ENCODE measurements at places on chromosomes 7 and 10. TPM values are rescaled to one million over a fixed set of nuclear protein-coding genes. Genes with fewer than 3 reads are reported as not detected.
A peak's percentile ranks its signal among the peaks of the same experiment; 100 is the strongest.

GRCh38 chr7:47636433-47637175 lies 54.7 kb upstream of the TNS3 start:
- no peaks in the 10 kb centered on the region for H3K4me1 ChIP-seq
- no peaks in the 10 kb centered on the region for H3K27me3 ChIP-seq
- H3K36me3 ChIP-seq, result no peaks in the 10 kb centered on the region
- no peak overlapping the region for H3K4me3 ChIP-seq

GRCh38 chr10:110535958-110536891 lies 31.3 kb upstream of the SMC3 start:
- H3K4me1 ChIP-seq, result no peaks in the 10 kb centered on the region
- H3K4me3 ChIP-seq, result no peak overlapping the region
- no peak overlapping the region for H3K27ac ChIP-seq

DNA sequence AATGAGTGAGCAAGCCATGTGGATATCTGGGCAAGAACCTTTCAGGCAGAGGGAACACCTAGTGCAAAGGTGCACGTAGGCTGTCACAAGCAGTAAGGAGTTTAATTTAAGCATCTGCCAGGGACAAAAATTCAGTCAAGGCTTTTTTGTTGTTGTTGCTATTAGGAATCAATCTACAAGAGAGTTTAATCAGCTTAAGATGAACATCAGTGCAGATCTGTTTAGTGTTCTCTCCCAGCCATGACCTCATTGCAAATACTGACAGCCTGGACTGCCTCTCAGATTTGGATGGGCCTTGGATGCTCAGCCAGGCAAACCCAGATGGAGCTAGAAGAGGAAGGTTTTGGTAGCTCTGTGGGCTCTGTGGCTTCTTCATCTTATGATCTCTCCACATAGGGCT lies 3.3 kb upstream of the GLCCI1 start:
- DNase-seq, result no peak
- no peaks in the 10 kb centered on the region for H3K27me3 ChIP-seq
- H3K27ac ChIP-seq, result no peak overlapping the region
- peaks cover 8% of the 10 kb centered on the region for H3K4me1 ChIP-seq
- no peaks in the 10 kb centered on the region for H3K36me3 ChIP-seq
- H3K4me3 ChIP-seq, result no peak overlapping the region

GRCh38 chr7:126016722-126017121 lies 1087.1 kb upstream of the POT1 start:
- no peaks in the 10 kb centered on the region for H3K4me1 ChIP-seq
- H3K36me3 ChIP-seq, result no peaks in the 10 kb centered on the region
- no peak overlapping the region for H3K27ac ChIP-seq
- H3K27me3 ChIP-seq, result no peaks in the 10 kb centered on the region

- peaks cover 22% of the 10 kb centered on the region for H3K27me3 ChIP-seq
- H3K36me3 ChIP-seq, result no peaks in the 10 kb centered on the region
- H3K4me1 ChIP-seq, result no peaks in the 10 kb centered on the region
- H3K4me3 ChIP-seq, result no peak overlapping the region
- H3K27ac ChIP-seq, result no peak overlapping the region
Measured at GRCh38 chr7:155533120-155533826, 13.1 kb downstream of the CNPY1 start.

DNA sequence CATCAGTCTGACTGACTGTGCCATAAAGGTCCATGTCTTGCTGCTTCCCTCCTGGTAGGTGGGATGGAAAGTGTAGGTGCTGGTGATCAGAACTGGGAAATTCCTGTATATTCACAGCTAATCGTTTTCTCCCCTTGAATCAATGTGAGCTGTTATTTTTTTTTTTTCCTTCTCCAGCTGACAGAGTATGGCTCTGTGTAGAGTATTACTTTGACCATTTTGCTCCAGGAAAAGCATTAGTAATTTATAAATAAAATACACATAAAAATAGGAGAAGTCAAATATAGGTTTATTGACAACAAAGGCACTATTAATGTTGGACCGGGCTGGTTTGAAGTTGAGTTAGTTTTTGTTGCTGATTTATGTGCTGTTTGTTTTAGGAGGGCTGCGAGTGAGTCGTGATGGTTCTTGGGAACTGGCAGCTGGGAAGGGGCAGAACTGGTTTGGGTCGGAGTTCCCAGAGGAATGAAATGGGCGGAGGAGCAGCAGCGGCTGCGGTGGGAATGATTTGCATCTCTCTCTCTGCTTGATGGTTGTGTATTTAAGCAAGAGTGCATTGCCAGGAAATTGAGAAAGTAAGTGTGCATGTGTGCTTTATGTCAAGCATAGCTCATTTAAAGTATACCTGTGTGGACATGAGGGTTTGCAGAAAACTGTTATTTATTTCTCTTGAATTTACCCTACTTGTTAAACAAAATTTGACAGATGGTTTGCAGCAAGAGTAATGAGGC lies 80.9 kb downstream of the LRMDA start:
- H3K4me3 ChIP-seq, result no peak overlapping the region
- no peaks in the 10 kb centered on the region for H3K27me3 ChIP-seq
- DNase-seq, result no peak
- no peak overlapping the region for H3K27ac ChIP-seq
- H3K4me1 ChIP-seq, result no peaks in the 10 kb centered on the region

- H3K27ac ChIP-seq, result peak overlapping the region; percentile 52
- no peaks in the 10 kb centered on the region for H3K27me3 ChIP-seq
- peak; percentile 76 for DNase-seq
- H3K36me3 ChIP-seq, result no peaks in the 10 kb centered on the region
Measured at GRCh38 chr7:24821045-24821753, 63.9 kb upstream of the GSDME start.

GRCh38 chr10:77744245-77744644 lies 106.6 kb upstream of the KCNMA1 start:
- no peaks in the 10 kb centered on the region for H3K4me1 ChIP-seq
- DNase-seq, result no peak
- H3K36me3 ChIP-seq, result no peaks in the 10 kb centered on the region
- H3K27ac ChIP-seq, result no peak overlapping the region
- H3K27me3 ChIP-seq, result no peaks in the 10 kb centered on the region

GRCh38 chr10:131786756-131787605 lies 113.8 kb upstream of the PPP2R2D start:
- H3K4me1 ChIP-seq, result no peaks in the 10 kb centered on the region
- no peak overlapping the region for H3K27ac ChIP-seq

- no peaks in the 10 kb centered on the region for H3K4me1 ChIP-seq
- no peak overlapping the region for H3K27ac ChIP-seq
- no peaks in the 10 kb centered on the region for H3K27me3 ChIP-seq
- H3K4me3 ChIP-seq, result no peak overlapping the region
- H3K36me3 ChIP-seq, result no peaks in the 10 kb centered on the region
- DNase-seq, result no peak
Measured at GRCh38 chr7:47265621-47266020, 316.3 kb downstream of the TNS3 start.

- no peak overlapping the region for H3K27ac ChIP-seq
- no peak for DNase-seq
- no peak overlapping the region for H3K4me3 ChIP-seq
- H3K4me1 ChIP-seq, result no peaks in the 10 kb centered on the region
- no peaks in the 10 kb centered on the region for H3K27me3 ChIP-seq
Measured at GRCh38 chr7:70559815-70560214, 572.1 kb upstream of the GALNT17 start.

DNA sequence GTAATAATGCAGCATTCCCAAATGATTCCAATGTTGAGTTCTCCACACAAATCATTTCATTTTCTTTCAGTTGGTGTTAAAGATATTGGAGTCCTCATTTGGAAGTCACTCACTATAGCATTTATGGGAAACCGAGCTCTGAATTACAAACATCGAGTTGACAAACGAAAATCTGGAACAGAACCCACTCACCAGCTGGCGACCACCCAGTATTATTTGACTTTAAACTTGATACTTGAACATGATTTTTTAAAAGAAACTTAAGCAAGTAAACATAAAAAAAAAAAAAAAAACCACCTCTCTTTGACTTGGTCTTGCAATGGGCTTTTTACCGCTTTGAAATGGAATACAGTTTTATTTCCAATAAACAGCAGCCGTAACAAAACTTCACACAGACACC lies 576.6 kb upstream of the C7orf33 start:
- DNase-seq, result no peak
- H3K4me3 ChIP-seq, result no peak overlapping the region
- no peak overlapping the region for H3K27ac ChIP-seq

DNA sequence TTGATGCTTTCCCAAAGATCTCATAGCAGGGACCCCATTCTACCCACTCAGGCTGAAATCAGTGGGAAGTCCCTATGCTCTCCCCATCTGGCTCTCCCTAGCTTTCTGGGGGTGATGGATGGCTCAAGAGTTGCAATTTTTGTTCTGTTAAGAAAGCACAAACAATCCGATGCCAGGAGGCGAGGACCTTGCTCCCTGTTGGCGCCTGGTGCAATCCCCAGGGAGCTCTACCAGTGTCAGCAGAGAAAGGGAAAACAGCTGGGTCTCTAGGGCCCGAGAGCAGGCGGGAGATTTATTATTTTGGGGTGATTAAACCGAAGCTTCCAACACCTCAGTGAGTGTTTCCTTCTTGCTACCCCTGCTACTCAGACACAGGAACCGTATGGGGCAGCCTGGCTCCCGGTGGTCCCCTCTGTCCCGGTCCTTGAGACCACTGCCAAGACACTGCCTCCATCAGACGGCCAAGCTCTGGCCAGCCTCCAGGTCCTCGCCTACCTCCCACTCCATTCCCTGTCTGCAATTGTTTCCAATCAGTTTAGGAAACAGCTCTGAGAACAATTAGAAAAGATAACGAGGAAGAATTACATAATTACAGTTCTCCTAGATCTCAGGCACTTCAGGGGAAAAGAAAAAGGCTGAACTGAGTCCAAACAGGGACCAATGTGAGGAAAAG lies 147.9 kb downstream of the PLXNA4 start:
- H3K36me3 ChIP-seq, result no peaks in the 10 kb centered on the region
- no peak for DNase-seq
- no peak overlapping the region for H3K27ac ChIP-seq
- H3K4me1 ChIP-seq, result no peaks in the 10 kb centered on the region
- H3K4me3 ChIP-seq, result no peak overlapping the region

GRCh38 chr7:148367731-148368475 lies 222.7 kb upstream of the C7orf33 start:
- no peaks in the 10 kb centered on the region for H3K4me1 ChIP-seq
- H3K4me3 ChIP-seq, result no peak overlapping the region
- no peaks in the 10 kb centered on the region for H3K36me3 ChIP-seq
- no peak for DNase-seq
- no peaks in the 10 kb centered on the region for H3K27me3 ChIP-seq

GRCh38 chr10:5557040-5557721 lies 32.4 kb downstream of the CALML3 start:
- H3K27me3 ChIP-seq, result no peaks in the 10 kb centered on the region
- no peak overlapping the region for H3K4me3 ChIP-seq
- H3K4me1 ChIP-seq, result no peaks in the 10 kb centered on the region
- DNase-seq, result no peak

GRCh38 chr7:38307640-38308039 lies 34.2 kb upstream of the TARP start:
- H3K27ac ChIP-seq, result no peak overlapping the region
- H3K36me3 ChIP-seq, result no peaks in the 10 kb centered on the region
- H3K27me3 ChIP-seq, result no peaks in the 10 kb centered on the region
- H3K4me1 ChIP-seq, result no peaks in the 10 kb centered on the region
- no peak overlapping the region for H3K4me3 ChIP-seq

GRCh38 chr7:3668743-3669142 lies 367.7 kb downstream of the SDK1 start:
- no peak overlapping the region for H3K27ac ChIP-seq
- H3K4me1 ChIP-seq, result no peaks in the 10 kb centered on the region
- H3K36me3 ChIP-seq, result no peaks in the 10 kb centered on the region
- H3K4me3 ChIP-seq, result no peak overlapping the region

DNA sequence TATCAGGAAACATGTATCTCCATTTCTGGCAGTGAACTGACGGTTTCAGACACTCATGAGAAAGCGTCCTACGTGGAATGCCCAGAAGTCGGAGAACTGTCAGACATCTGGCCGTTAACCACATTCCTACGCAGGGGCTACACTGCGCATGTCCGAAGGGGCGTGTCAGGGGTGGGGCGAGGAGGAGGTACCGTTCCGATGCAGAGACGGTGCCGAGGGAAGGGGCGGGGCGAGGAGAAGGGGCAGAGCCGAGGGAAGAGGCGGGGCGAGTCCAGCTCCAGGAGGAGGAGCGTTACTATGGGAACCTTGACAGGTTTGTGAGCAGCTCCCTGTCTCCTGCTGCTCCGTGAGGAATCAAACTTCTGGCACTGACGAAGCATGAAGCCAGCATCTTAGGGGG lies 366.9 kb upstream of the NUPR2 start:
- H3K4me3 ChIP-seq, result no peak overlapping the region
- H3K27me3 ChIP-seq, result no peaks in the 10 kb centered on the region
- DNase-seq, result no peak
- no peaks in the 10 kb centered on the region for H3K4me1 ChIP-seq
- no peaks in the 10 kb centered on the region for H3K36me3 ChIP-seq

DNA sequence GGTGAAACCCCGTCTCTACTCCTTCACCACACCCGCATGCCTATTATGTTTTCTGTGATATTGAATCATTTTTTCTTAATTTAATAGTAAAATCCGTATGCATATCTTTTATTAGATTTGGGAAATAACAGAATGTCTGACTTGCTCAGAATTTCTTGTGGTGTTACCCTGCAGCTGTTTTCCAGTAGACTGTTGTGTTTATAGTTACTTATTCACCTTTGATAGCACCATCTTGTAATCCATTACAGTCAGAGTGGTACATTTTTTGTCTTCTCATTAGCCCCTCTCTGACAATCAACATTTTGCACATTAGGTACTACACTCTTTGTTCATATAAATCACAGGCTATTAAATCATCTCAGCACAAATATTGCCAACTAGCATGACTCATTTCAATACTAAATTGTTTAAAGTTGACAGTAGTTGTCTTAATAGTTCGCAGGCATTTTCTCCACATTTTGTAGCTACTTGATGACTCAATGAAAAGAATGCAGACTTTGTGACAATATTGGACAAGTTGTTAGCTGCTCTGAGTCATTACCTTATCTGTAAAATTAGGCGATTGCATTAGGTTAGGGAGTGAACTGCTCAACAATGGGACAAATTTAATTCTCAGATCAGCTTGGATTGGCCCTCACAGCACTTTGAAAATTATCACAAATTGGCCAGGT lies 17.8 kb upstream of the SLC16A12 start:
- DNase-seq, result no peak
- H3K4me3 ChIP-seq, result no peak overlapping the region
- no peaks in the 10 kb centered on the region for H3K36me3 ChIP-seq
- H3K27me3 ChIP-seq, result no peaks in the 10 kb centered on the region

- no peaks in the 10 kb centered on the region for H3K27me3 ChIP-seq
- H3K36me3 ChIP-seq, result no peaks in the 10 kb centered on the region
- H3K4me1 ChIP-seq, result no peaks in the 10 kb centered on the region
- H3K4me3 ChIP-seq, result no peak overlapping the region
- DNase-seq, result no peak
Measured at GRCh38 chr10:88592906-88593305, 6.3 kb downstream of the LIPJ start.

- H3K36me3 ChIP-seq, result no peaks in the 10 kb centered on the region
- DNase-seq, result no peak
- H3K4me1 ChIP-seq, result no peaks in the 10 kb centered on the region
- no peak overlapping the region for H3K27ac ChIP-seq
- no peak overlapping the region for H3K4me3 ChIP-seq
Measured at GRCh38 chr7:119007236-119007635, 782.7 kb downstream of the ANKRD7 start.

UCN3 gene
- not detected for total RNA-seq

NXPH1 gene
- total RNA-seq, result not detected

AQP1 gene
- 517 TPM for total RNA-seq

HOGA1 gene
- total RNA-seq, result 25.6 TPM

HOXA9 gene
- total RNA-seq, result not detected

SPDYE6 gene
- not detected for total RNA-seq

VWC2 gene
- total RNA-seq, result 1.7 TPM
